ENCODE measurements at places on chromosomes 2 and 18. TPM values are rescaled to one million over a fixed set of nuclear protein-coding genes. Genes with fewer than 3 reads are reported as not detected.

DNA sequence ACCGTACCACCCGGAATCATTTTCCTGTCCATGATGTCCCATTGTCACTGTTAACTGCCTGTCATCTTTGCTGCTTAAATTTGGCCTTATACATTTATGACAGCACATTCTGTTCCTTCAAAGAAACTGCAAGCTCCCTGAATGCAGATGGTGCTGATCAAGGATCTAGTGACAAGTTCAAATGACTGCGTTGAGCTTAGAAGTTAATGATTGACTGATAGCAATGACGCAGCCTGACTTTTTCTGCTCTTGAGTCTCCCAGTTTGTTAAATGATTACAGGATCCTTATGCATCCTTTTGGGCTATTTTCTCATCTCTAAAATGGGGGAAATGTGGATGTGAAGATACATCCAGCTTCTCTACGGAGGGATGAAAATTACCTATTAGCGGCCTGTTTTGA lies 159.0 kb downstream of the DCC start:
- H3K36me3 ChIP-seq: no peaks in the 10 kb centered on the region
- DNase-seq: no peak
- H3K27me3 ChIP-seq: no peaks in the 10 kb centered on the region
- no peak overlapping the region for H3K4me3 ChIP-seq
- no peaks in the 10 kb centered on the region for H3K4me1 ChIP-seq
- no peak overlapping the region for H3K27ac ChIP-seq

DNA sequence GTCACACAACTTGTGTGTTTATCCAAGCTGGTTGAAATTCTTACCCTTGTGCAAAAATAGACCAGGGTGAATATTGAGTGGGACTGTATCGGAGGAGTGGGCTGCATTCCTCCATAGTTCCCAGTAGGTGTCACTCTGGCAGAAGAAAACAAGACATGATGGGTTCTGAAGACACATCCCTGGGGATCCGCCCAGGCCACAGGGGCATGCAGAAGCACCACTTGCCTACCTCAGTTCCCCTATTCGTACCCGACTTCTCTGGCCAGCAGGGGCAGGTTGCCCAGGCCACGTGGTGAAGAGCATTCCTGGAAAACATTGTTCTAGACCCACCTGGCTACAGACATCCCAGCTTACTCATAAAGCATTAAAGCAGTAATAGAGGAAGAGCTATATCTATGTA lies 168.2 kb downstream of the FAM210A start:
- no peak overlapping the region for H3K4me3 ChIP-seq
- H3K36me3 ChIP-seq: peaks cover under 1% of the 10 kb centered on the region
- peak; percentile 40 for DNase-seq
- peaks cover 29% of the 10 kb centered on the region for H3K4me1 ChIP-seq

DNA sequence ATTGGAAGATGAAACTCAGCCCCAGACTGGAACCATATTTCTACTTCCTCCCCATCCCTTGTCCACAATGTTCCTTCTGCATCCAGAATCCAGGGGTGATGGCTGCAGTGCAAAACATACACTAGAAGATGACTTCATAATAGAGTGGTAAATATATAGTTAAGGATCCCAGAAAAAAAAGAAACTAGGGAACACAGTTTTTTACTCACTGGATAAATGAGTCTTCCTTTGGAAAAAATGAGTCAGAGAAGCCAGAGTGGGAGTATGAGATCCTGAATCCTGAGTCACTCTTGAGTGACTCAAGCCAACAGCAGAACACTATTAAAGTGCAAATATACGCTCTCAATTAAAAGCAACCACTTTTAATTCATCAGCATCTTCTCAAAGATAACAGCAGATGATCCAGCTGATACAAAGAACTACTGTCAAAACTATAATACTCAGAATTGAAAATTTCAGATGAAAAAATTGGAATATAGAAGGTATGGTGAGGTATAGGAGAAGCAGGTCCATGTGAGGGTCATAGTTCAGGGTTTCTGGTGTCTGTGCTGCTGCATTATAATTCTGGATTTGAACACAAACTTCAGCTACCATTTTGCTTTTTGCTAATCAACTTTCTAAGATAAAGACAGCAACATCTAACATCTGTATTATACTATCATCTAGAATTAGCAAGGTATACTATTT lies 987.2 kb upstream of the CDH2 start:
- no peak overlapping the region for H3K4me3 ChIP-seq
- H3K27ac ChIP-seq: no peak overlapping the region
- no peaks in the 10 kb centered on the region for H3K4me1 ChIP-seq
- DNase-seq: no peak

DNA sequence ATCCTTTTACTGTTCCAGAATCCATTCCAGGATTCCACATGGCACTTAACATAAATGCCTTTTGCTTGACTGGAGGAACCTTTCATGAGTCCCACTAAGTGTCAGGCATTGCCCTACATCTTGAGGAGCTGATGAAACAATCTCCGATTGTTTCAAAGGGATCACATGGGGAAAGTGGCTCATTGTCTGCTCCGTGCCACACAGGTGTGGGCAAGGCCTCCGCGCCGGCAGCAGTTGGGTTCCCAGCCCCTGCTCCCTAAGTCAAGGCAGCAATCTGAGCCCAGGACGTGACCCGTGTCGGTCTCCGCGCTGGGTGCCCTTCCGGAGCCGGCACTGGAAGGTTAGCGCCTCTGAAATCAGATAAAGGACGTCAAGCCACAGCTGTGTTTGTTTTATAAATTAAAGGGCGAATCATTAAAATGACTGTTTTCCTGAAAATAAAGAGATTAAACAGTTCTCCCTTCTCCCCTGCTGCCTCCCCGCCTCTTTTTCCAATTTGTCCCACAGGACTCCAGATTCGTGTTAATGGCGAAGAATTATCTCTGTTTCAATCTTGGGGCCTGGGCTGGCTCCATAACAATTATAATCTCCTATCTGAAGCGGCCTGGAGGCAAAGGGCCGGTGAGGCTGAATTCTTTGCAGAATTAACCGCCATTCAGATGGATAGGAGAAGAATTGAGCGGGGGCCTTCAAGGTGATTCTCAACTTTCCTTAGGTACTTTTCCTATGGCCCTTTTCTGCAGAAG lies 84.3 kb upstream of the FZD7 start:
- no peaks in the 10 kb centered on the region for H3K4me1 ChIP-seq
- no peaks in the 10 kb centered on the region for H3K36me3 ChIP-seq
- no peak overlapping the region for H3K27ac ChIP-seq
- H3K4me3 ChIP-seq: no peak overlapping the region

- no peak overlapping the region for H3K27ac ChIP-seq
- H3K36me3 ChIP-seq: no peaks in the 10 kb centered on the region
- H3K27me3 ChIP-seq: peaks cover 30% of the 10 kb centered on the region
- peaks cover 1% of the 10 kb centered on the region for H3K4me1 ChIP-seq
Observed at GRCh38 chr2:170320948-170321347, 143.0 kb downstream of the MYO3B start.

TRPM8 gene
- total RNA-seq: not detected

DES gene
- total RNA-seq: not detected

GPAT2 gene
- 5.3 TPM for total RNA-seq

TXNL4A gene
- total RNA-seq: 131 TPM

KCNS3 gene
- not detected for total RNA-seq

MYO7B gene
- total RNA-seq: 0.60 TPM

KCNF1 gene
- total RNA-seq: not detected
